ENCODE measurements at places on chromosomes 2 and 18.

DNA sequence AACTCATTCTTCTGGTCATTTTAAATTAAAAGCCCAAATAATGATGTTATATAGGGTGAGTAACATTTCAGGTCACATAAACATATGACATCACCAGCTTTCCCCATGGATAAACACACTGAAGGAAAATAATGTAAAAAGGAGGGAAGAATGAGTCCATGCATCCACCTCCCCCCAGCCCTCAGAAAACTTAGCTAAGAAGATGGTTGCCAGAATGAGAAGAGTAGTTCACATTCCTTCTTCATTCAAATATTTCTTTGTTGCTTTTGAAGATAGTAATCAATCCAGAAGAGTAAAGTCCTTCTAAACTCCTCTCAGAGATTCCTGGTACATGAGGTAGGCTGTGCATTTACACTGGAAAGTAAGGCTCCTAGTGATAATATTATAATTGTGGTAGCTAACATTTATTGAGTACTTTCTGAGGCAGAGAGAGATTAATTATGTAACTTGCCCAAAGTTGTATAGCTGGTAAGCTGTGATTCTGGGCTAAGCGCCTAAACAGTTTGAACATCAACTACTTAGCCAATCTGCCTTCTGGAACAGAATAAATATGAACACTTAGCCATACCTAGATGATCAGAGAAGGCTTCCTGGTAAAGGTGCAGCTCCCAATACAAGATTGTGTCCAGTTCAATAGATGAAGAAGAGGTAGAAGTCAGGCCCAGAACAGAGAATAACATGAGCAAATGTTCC, 256.7 kb upstream of the FN1 start:
- DNase-seq: no peak

DNA sequence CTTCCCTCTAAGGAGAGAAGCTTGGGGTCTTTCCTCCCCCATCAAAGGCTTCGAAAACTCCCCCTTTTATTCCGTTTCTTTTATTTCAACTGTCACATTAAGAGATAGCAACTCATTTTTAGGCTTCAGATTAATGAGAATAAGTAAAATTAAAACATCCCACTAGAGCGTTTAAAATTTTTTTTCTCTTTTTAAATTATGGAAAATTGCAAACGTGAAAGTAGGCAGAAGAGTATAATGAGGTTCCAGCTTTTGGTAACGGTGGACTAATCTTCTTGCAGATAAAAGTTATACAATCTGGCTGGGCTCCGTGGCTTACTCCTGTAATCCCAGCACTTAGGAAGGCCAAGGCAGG, 21.9 kb upstream of the RMP24 start:
- DNase-seq: no peak

DNA sequence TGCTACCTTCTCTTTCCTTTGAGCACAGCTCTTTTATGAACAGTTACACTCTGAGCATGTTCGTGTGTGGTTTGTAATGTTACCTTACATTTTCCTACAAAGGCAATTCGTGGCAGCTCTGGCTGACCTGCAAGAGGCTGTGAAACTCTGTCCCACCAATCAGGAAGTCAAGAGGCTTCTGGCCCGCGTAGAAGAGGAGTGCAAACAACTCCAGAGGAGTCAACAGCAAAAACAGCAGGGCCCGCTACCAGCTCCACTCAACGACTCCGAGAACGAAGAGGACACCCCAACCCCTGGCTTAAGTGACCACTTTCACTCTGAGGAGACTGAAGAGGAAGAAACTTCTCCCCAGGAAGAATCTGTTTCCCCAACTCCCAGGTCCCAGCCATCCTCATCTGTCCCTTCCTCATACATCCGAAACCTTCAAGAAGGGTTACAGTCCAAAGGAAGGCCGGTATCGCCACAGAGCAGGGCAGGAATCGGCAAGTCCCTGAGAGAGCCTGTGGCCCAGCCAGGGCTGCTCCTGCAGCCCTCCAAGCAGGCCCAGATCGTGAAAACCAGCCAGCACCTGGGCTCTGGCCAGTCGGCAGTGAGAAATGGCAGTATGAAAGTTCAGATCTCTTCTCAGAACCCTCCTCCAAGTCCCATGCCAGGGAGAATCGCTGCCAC, 56.9 kb downstream of the WDSUB1 start:
- no peak for DNase-seq

DNA sequence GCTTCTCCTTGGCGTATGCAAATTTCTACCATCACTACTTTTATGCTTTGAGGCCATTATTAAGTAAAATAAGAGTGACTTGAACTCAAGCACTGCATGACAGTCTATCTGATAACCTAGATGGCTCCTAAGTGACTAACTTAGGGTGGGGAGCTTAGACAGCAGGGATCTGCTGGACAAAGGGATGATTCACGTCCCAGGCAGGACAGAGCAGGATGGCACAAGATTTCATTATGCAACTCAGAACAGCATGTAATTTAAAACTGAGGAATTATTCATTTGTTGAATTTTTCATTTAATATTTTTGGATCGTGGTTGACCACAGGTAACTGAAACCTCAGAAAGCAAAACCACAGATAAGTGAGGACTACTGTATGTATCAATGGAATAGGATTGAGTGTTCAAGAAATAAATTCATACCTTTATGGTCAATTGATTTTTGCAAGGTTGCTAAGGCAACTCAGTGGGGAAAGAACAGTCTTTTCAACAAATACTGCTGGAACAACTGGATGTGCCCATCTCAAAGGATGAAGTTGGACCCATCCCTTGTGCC, 115.3 kb downstream of the MBD2 start:
- no peak for DNase-seq

DNA sequence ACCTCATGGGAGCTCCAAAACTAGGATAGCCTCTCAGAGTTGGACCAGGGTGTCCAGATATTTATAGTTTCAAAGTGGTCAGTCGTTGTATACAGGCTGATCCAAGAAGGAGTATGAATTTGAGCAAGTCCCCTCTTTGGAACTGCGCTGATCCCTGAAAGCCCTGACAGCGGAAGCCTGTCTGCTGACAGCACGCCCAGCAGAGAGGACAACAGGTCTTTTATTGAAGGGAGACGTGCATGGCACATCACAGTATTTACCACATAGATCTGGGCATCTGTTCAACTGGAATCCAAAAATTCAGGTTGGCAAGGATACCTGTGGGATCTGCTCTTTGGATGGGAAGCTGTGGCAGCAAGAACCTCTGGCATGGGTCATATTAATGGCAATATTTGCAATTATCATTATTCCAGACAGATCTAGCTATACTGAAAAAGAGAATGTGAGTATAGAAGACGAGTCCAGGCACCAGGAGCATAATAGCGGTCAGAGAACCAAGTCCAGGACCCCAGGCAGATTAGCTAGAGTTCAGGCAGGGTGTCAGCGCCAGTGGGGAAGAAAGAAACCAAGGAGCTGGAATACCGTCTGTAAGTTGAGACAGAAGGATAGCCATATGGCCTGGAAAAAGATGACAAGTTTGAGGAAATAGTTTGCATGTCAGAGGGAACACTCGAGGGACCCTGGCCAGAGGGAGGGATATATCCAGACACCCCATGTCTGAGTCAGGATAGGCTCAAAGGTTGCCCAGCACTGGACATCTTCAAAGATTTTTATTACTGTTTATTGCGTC, 260.4 kb upstream of the FANCL start:
- DNase-seq: no peak

- DNase-seq: no peak
Measured at GRCh38 chr2:9809064-9809356, 34.3 kb upstream of the TAF1B start.

- DNase-seq: no peak
Measured at GRCh38 chr18:58091099-58091611, 47.1 kb downstream of the NEDD4L start.

GRCh38 chr18:8669571-8669970, 35.8 kb upstream of the MTCL1 start:
- DNase-seq: no peak

GRCh38 chr2:38171208-38171855, 95.4 kb upstream of the CYP1B1 start:
- no peak for DNase-seq

GRCh38 chr2:27307545-27308358, 493 bp downstream of the UCN start:
- DNase-seq: no peak

GRCh38 chr2:70477441-70477844, 76.2 kb downstream of the TGFA start:
- DNase-seq: no peak

GRCh38 chr2:160305081-160305750, 105.1 kb upstream of the ITGB6 start:
- DNase-seq: no peak

- no peak for DNase-seq
Measured at GRCh38 chr2:138455691-138456090, 45.9 kb upstream of the SPOPL start.

DNA sequence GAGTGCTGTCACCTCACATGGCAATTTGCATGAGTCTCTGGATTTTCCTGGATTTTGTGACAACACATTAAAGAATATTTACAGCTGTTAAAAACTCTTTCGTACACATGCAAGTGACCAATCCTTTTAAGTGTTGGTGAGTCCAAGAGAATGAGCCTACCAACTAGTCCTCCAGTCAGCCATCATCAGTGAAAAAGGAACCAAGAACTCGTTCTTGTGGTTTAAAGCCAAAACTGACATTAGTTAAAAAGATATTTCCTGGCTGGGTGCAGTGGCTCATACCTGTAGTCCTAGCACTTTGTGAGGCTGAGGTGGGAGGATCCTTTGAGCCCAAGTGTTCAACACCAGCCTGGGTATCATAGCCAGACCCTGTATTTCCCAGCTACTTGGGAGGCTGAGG, 215.4 kb upstream of the ITGA4 start:
- DNase-seq: peak; percentile 33

DNA sequence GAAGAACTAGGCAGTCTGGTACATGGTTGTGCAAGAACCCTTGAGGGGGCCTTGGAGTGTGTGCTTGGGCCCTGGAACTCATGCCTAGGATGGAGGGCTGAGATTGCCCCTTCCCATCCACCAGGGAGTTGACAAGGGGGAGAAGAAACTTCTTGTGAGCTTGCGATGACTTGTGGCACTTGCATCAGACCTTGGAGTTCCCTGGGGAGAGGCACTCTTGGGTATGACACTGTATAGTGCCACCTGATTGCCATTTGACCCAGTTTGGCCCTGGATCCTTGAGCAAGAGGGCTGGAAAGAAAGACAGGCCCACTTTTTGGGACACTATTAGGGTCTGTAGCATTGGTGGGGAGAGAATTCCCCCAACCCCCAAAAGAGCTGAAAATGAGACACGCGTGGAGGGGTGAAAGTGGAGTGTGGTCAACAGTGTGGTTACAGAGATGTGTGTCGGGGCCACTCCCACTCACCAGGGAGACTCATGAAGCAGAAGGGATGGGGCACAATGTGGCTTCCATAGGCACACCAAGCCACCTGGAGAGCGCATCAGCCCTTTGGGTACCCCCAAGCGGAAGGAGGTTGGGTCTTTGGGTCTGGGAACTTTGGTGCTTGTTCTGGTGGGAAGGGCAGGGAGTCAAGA, 101.3 kb downstream of the MSH2 start:
- no peak for DNase-seq

GRCh38 chr18:9387891-9388290, 53.3 kb downstream of the TWSG1 start:
- no peak for DNase-seq
